ENCODE measurements at places on chromosomes 6 and 20.

DNA sequence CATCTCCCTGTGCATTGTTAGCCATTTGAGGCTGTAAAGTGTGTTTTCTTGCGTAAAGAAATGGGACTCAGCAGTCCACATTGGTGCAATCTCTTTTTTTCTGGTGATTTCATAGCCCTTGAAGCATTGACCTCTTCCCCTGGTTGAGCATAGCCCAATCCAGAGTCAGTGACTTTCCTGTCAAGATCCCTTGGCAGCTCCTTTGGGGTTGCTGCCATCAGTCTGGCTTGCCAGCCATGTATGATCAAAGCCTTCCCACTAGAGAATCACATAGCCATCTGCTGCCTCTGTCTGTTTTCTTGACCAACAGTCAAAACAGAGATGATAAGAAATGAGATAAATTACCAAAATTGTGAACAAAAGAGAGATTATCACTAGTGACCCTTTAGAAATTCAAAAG, 19.6 kb downstream of the HLA-A start:
- no peak for DNase-seq

DNA sequence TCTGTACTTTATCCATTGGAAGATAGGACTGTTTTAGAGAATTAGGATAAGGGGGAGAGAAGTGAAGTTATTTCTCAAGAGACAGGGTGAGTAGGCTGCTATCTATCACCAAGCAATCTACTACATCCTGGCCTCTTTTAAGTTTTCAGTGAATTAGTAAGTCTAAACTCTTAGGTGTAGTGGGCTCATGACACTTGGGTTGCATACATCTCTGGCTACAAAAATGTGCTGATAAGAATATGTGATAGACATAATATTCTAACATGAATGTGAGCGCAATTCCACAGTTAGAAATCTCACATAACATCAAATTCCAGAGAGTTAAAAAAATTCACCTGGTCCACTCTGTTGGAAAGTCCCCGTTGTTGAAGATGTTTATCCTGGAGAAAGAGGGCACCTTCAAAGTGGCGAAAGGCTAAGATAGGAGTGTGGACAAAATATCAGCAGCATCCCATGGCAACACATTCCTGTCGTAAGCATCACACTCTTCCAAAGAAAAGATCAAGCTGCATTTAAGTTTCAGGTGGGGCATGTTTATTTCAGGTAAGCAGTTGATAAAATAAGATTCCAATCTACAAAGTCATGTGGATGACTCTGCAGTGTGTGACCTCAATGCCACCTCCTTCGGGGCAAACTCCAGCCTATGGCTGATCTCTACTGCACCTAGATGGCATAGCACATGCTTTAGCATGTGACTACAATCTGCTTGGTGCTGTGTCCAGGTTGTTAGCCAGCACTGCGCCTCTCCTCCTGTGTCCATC, 111.7 kb upstream of the NEDD9 start:
- DNase-seq, result no peak

DNA sequence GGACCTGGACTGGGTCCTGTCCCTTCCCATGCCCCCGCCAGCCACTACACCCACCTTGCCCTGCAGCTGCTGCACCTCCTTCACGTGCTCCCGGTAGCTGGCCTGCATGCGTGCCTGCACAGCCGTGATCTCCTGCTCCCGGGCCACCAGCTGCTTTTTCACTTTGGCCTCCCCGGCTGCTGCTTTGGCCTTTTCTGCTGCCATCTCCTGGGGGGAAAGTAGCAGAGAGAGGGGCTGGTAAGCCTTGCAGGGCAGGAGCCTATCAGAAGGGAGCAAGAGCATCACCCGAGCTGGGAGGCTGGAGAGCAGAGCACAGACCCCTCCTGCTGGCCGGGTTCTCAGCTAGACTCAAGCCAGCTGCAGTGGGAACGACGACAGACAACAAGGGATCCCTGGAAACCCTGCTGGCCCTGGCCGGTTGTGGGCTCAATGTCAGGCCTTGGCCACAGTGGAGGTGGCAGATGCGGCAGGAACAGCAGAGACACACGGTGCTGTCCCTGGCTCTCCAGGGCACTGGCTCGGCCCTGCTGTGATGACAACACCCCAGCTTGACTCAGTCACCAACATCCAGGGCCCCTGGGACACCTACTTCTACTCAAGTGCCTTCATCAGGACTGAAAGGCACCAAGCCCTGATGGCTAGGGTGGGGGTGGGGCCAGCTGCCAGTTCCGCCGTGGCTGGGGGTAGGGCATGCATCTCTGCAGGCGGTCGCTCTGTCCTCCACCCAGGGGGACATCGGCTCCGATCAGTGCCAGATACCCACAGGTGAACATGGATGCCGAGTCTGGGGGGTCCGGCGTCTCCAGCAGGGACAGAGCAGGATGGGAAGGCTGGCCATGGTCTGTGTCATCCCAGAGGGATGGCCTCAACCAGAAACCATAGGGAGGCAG, 45.3 kb downstream of the RRBP1 start:
- DNase-seq, result no peak

DNA sequence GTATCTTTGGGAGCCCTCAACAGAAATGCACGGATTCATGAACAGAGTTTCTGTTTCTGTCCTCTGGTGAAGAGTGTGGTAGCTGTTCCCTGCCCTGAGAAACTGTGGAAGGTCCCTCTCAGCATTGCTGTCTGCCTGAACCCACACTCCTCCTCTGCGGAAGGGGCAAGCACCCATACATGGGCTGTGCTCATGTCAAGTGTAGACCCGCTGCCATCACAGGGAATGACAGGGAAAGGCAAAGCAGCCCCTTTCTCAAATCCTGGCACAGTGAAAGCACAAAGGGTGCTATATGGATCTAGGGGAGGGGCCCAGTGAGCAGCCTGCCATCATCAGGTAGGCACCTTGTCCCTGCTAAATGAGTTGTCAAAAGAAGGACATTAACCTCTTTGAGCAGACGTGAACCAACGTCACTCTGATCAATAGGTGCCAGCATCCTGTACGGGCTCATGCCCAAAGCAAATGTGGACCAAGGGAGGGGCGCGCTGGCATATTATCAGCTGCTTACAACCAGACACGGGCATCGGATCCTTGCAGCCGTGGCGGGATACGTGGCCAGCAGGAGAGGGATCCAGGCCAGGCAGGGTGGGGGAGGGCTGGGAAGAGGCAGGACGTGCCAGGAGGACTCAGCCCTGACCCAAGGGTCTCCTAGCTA, 231.2 kb upstream of the PMEPA1 start:
- DNase-seq, result no peak

- no peak for DNase-seq
Measured at GRCh38 chr20:20276811-20277530, 90.9 kb upstream of the INSM1 start.

- no peak for DNase-seq
Measured at GRCh38 chr6:150590446-150590845, 9.2 kb upstream of the PLEKHG1 start.

GRCh38 chr6:132843316-132844035, 29.1 kb downstream of the RPS12 start:
- DNase-seq, result no peak

DNA sequence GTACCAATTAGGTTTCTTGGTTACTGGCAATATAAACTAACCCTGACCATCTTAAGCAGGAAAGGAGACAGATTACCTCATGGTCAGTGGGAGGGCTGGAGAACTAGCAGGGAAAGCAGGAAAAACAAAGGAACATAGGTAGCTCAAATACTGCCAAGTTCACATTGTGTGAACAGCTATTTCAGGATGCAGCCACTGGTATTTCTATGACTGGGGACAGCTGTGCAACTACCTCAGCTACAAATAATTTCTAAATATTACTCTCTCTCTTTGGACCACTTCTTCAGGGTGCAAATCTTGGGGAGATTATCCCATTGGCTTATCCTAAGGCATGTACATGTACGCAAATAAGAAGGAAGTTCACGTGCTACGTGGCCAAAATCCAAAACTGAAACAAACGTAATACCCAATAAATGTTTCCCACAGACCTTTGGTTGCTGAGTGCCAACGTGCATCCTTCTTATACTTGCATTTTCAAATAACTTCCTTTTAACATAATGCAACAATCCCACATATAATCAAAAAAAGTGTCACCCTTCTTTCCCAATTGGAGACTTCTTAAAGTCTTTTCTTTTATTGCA, 180.9 kb downstream of the PHF3 start:
- no peak for DNase-seq

GRCh38 chr6:80179695-80180094, 73.2 kb downstream of the BCKDHB start:
- DNase-seq, result no peak

DNA sequence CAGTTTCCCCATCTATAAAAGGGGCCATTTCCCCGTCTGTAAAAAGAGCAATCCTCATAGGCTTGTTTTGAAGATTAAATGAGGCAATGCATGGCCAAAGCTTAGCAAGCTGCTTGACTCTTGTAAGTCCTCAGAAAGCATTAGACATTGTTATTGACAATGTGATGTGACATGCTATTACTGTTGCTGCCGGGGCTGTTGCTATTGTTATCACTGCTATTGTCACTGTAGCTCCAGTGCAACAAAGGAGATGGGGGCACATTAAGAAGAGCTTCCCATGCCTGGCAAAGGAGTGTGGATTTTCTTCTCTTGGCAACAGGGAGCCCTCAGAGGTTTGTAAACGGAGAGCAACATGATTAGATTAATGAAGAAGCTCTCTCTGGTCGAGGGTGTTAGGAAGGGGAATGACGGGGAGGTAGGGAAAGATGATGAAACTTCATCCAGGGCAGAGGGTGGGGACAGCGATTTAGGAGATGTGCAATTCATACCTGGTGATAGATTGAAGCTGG, 33.1 kb upstream of the FAM83D start:
- no peak for DNase-seq

GRCh38 chr6:63816982-63817436, 181.4 kb downstream of the PHF3 start:
- no peak for DNase-seq

DNA sequence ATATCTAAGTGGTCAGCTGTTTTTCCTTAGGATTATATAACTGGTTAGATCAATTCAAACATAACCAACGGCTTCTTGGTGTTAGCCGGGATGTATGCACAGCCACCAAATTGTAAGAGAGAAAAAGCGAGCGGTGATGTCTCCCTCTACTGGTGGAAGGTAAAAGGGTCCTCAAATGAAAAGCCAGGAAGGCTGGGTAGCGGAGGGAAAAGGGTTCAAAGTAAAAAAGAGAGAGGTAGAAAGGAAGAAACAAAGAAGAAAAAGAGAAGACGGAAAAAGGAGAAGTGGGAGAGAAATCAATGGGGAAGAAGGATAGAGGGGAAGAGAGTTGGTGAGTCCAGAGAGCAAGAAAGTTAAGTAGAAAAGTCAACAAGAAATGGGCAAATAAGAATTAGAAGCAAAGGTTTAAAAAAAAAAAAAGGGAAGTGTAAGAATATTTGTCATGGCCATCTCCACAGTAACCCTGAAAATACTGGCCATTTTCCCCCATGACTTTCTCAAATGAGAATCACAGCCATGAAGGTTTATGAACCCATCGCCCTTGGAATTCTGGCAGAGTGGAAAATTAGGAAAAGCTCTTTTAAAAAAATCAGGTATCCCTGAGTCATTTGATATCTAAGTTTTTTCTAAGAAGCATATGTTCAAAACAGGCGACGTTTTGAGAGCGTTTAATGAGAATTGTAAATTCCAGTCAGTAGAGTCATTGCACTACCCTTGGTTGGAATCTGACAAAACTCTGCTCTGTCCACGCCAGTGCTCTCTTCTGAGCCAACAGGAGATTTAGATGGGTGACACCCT, 155.6 kb upstream of the SNX9 start:
- DNase-seq, result peak; percentile 88

- peak; percentile 65 for DNase-seq
Measured at GRCh38 chr6:11245381-11246256, 13.2 kb upstream of the NEDD9 start.

DNA sequence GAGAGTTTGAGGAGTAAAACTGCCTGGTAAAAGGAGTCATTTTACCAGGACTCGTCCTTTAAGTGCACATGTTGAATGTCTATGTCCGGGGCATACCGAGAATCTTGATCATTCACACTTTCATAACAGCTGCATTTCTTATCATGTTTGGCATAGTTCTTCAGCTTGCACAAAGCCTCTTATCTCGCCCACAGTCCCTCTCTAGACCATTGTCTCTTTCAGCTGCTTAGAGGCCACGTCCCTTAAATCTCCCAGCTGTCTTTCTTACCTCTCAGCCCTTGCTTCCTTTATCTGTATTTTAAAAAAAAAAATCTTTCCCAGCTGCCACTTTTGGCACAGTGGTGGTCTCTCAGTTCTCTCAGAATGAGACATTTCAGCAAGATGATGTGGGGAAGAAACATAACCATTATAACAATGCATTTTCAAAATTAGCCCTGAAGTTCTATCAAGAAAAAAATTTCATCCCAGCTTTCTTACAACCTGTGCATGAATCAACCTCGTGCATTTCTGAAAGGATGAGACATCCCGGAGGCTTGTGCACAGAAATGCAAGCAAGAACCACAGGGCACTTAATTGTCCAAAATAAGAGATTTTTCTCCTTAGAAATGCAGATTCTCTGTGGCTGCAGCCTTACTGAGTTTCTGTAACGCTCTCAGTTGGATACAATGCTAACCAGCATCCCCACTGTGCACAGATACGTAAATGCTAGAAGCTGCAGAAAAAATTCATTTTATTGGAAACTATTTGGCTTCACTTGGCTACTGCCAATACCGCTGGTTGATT, 24.2 kb downstream of the RBM24 start:
- peak; percentile 20 for DNase-seq

DNA sequence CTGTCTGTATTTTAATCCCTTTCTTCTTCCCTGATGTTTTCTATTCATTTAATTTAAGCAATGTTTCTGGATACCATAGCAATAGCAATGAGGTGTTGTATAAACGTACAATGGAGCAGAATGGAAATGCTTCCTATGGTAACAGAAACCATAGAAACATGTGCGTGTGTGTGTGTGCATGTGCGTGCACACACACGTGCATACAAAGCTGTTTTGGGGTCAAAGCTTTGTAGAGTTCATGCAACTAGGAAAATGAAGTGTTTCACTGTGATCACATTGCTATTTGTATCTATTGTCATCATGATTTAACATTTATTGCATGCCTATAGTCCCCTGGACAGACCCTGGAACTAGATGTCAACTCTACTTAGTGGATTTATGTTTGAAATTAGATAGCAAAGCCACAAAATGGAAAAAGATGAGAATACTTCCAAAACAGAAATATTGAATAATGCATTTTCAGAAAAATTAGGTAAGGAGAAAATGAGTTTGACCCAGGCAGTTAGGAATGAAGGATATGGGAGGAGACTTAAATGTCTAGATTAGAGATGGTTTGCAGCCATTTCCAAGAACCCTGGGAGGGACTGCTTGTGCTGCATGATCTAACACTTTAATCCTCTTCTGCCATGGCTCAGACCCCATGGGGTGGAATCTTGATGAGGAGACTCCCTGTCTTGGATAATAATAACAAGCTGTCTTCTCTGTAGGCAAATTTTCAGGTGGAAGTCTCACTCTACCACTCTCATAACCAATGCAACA, 124.4 kb downstream of the TRMT11 start:
- no peak for DNase-seq

GRCh38 chr6:89023591-89024441, 56.7 kb upstream of the PNRC1 start:
- peak; percentile 37 for DNase-seq

Measured in adipocyte (in vitro differentiated cells).